ENCODE measurements at places on chromosomes 1 and 21. TPM values are rescaled to one million over a fixed set of nuclear protein-coding genes. Genes with fewer than 3 reads are reported as not detected.

DNA sequence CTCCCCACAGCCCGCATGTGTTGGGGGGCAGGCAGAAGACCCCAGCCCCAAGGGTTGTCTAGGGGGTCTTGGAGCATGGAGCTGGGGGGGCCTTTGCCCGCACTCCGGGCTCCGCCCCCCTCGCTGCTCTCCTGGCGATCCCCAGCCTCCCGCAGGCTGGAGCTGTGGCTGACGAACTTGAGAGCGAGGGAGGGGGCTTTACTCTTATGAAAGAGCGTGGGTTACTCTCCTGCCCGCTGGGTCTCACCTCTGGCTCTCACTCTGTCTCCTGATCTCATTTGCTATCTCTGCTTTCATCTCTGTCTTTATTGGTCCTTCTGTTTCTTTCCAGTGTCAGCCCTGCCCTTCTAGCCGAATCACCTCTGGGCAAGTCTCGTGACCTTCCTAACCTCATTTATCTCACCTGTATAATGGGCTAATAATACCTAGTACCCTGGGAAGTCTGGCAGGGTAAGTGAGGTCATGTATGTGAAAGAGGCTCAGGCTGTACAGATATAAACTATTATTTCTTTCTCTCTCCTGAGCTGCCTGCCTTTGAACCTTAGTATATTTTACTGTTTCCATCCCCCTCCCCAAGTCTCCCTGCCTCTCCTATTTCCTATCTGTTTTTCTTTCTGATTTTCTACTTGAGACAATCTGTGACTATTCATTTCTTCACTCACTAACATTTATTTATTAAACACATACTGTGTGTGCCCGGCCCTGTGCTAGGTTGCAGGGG lies 731 bp downstream of the EFNA4 start:
- DNase-seq: no peak

DNA sequence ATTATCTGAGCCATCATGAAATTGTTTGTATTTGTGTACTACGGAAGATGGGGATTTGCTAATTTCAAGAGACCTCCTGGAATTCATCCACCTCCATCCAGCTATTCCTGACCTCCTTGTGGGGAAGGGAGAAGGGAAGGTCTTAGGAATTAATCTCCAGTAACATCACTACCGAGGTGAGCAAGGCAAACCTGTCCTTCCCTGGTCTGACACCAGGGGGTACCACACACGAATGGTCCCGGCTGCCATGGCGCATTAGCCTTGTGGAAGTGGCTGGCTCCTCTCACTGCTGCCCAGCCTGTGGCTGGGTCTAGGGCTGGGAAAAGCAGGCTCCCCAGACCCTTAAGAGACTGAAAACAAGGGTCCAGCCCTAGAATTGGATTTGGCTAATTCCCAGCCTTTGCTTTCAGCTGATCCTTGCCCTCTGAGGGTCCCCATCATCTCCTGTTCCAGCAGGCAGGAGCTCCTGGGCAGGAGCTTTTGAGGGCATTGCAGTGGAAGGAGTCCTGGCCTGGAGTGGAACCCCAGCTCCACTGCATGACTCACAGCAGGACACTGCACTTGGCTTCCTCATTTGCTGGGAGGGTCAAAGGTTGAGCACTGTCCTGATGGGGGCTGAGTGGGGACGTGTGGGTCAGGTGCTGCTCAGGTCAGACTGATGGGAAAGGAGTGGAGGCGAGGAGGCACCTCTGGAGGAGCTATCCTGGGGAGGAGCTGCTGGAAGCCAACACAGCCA lies 34.8 kb downstream of the RIMS3 start:
- no peak for DNase-seq

DNA sequence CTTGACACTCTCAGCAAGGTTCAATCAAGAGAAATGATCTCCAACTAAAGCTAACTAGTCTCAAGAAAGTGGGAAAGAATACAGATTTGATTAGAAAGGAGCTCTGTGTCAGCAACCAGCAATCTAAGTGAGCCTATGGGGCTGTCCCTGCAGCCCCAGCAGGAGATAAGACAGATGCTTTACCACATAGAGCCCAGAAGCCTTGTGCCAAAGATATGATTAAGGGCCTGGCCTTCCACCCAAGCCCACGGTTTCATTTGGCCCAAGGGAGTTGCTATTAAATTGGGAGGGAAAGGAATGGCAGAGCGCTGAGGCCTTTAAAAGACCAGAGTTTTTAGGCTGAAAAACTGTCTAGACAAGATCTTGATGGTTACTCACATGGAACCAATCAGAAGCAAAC lies 74.8 kb downstream of the HLCS start:
- peak; percentile 50 for DNase-seq

DNA sequence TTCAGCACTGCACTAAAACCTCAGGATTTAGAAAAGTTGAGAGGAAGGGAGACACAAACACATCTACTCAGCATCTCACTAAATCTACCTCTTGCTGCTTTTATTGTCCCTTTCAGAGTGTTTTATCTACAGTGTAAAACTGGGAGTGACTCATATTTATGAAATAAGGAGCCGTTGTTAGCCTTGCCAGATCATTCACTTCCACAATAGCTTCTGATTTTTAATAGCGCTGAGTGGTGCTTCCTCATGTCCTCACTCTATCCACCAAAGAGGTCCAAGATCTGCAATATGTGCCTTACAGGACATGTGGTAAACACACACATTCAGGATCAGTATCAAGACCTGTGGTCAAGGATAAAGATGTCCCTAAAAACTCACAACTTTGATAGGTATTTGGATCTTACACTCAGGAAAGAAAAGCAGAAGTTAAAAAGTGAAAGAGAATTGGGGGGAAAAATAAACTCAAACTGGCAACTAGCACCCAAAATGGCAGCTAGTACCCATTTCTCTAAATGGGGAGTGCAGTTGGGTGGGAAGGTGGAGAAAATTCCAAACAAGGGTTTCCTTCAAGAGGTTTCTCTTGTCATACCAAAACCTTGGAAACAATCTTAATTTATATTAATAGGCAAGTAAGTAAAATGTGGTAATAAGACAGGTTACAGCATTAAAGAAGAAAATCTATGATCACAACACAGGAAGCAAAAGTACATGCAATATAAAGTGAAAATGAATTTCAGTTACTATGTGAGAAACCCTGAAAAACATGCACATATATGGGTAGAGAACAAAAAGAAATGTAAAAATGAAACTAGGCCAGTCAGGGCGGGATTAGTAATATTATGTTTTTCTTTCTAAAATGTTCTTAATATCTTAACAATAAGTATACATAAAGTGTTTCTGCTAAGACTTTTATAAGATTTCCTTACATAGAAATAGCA lies 15.9 kb downstream of the DUSP10 start:
- peak; percentile 57 for DNase-seq

GRCh38 chr1:36761113-36761512 lies 273.2 kb downstream of the GRIK3 start:
- DNase-seq: no peak

- DNase-seq: no peak
Observed at GRCh38 chr1:100882698-100883097, 11.9 kb downstream of the EXTL2 start.

DNA sequence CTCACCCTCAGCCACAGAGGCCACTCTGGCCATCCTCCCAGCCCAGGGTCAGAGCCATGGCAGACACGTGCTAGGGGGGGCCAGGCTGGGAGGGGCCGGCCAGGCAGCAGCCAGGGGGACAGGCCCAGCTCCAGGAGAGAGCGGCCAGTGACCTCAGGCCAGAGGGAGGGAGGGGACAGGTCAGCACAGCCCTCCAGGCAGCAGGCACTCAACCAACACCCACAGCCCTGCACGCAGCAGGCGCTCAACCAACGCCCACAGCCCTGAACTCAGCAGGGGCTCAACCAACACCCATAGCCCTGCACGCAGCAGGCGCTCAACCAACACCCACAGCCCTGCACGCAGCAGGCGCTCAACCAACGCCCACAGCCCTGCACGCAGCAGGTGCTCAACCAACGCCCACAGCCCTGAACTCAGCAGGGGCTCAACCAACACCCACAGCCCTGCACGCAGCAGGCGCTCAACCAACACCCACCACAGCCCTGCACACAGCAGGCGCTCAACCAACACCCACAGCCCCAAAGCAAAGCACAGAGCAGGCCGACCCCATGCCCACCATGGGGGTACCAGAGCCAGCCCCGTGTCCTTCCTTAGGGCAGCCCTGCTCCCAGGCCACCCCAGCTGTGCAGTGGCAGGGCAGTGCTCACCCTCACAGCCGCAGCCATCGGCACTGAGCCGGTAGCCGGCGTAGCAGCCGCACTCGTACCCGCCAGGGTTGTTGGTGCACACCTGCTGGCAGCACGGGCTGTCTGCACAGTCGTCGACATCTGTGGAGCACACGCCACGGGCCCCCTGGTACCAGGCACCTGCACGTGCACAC lies 55.9 kb downstream of the ARHGEF16 start:
- no peak for DNase-seq

DNA sequence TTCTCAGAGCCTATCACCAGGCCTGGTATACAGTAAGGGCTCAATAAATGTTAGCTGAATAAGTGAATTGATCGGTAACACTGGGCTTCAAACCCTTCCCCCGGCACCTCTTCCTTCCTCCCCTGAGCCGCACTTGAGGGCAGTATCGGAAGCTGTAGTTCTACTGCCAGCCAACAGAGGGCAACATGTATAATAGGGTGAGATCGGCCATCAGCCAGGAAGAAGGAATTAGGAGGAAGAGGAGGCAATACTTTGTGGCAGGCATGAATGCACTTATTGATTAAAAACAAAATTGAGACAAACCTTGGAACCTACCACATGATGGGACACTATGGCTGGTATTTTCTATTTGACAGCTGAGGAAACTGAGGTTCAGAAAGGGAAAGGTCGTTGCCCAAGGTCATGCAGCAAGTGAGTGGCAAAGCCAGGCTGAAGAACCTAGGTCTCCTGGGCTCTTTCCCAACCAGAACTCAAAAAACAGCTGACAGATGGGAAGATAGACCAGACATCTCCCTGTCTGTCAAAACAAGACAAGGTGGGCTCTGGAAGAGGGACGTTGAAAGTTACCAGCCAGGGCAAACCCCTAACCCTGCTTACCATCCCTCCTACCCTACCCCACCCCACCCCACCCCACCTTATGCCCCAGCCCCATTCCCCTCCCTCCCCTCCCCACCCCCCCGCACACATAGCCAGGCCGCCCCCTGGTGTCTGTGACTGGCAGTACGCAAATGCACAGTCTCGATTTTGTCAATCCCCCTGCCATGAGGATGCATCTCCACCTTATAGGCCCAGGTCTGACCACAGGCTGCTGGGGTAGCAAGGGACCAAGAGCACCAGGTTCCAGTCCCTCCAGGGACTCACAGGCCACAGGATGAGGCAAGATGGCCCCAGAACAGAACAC lies 107.3 kb upstream of the RUNX3 start:
- no peak for DNase-seq

FASLG gene
- total RNA-seq: not detected

DNA sequence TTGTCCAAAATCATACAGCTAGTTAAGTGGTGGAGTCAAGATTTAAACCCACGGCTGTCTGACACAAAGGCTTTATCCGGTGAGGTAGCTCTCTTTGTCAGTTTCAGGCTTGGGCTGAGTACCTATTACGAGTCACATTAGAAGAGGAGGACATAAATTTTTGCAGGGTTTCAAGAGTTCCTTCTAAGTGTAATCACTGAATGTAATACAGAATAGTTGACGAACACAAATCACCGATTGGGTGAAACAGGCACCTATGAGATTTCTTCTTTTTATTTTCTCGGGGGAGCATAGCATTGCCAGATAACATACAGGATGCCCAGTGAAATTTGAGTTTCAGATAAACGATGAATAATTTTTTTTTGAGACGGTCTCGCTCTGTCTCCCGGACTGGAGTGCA lies 847 bp downstream of the PSMD4 start:
- DNase-seq: peak; percentile 5

DNA sequence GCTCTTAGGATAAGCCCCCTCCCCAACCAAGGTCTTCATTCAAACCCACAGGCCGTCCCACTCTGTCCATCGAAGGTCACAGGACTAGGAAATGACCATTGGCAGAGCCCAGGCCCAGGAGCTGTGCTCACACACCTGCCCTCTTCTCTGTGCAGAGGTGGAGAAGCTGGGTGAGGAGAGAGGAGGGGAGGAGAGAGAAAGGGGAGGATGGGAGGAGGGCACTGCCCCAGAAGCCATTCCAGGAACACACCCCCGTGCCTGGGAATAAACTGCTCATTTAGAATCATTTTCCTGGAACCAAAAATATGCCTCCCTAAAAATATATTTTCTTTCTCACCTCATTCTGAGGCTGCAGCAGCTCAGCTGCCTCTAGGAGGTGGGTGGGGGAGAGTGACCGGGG lies 6.4 kb upstream of the SDC3 start:
- DNase-seq: no peak

INAVA gene
- total RNA-seq: 10.3 TPM

SPRR2D gene
- total RNA-seq: 0.57 TPM

DNA sequence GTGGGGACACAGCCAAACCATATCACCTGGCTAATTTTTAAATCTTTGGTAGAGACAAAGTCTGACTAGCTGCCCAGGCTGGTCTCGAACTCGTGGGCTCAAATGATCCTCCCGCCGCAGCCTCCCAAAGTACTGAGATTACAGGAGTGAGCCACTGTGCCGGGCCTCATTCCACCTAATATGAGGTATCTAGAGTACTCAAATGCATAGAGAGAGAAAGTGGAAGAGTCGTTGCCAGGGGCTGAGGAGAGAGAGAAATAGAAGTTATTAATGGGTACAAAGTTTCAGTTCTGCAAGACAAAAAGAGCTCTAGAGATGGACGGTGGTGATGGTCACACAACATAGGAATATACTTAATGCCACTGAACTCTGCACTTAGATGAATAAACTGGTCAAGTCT lies 119.6 kb downstream of the TOMM20 start:
- no peak for DNase-seq

TIE1 gene
- 0.87 TPM for total RNA-seq

HRNR gene
- not detected for total RNA-seq

- DNase-seq: no peak
Observed at GRCh38 chr21:26032263-26032662, 138.3 kb downstream of the APP start.

RBM11 gene
- total RNA-seq: 2.6 TPM

RAB3B gene
- total RNA-seq: 49.2 TPM

DNA sequence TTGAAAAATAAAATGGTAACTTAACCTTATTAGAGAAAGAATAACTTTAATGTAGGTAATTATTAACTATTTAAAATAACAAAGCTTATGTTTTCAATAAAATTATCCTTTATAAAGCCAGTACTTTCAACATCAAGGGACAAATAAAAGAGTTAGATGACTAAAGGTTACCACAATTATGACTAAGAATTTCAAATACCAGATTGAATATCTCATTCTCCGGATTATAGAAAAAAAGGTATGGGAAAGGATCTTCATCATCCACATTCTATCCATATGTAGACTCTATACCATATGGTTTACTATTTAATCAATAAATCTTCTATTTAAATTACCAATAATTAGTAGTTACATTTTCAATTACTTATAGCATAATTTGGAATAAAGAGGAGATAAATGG lies 62.8 kb downstream of the TOR3A start:
- DNase-seq: no peak

DNA sequence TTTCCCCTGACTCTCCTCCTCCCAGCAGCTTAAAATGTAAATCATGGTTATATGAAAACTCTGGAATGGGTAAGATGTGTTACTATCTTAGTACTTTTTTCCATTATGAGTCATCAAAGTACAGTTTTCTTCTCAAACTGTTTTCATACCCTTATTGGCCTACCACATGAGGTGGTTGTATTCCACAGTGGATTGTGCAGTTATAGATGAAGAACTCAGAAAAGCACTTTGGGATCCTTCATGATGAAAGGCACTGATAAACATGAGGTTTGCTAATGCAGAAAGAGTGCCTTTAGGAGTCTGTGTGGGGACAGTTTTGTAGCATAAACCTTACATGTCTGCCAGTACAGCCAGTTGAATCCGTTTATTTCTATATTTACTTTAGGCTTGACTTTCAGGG lies 32.0 kb upstream of the MYOCOS start:
- peak; percentile 60 for DNase-seq

Data from astrocyte (in vitro differentiated cells and primary cell).